Stimulated activated CD8-positive, alpha-beta memory T cell treated with anti-CD3 and anti-CD28 coated beads, Interleukin-4, amount 100 ng/mL, for 1 hour (primary cell): ENCODE measurements at places on chromosomes 1 and 21.

- DNase-seq = no peak
Measured at GRCh38 chr1:232980355-232980978, 30.1 kb downstream of the NTPCR start.

- DNase-seq = no peak
Measured at GRCh38 chr1:18512883-18513282, 32.2 kb downstream of the KLHDC7A start.

DNA sequence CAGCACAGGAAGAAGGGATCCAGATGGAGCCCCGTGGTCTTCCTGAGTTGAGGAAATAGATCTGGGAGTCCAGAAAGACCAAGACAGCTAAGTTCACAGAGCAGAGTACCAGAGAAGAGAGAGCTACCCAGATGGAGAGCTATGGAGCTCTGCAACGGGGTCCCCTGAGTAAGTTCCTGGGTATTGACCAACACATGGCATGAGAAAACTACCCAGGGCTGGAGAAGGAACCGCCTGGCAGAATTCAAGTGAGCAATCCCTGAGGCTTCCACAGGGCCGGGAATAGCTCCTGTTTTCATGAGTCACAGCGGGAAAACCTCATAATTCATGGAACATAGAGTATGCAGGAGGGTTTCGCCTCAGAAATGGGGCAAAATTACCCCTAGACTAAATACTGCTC lies 19.7 kb downstream of the STPG1 start:
- DNase-seq = no peak

DNA sequence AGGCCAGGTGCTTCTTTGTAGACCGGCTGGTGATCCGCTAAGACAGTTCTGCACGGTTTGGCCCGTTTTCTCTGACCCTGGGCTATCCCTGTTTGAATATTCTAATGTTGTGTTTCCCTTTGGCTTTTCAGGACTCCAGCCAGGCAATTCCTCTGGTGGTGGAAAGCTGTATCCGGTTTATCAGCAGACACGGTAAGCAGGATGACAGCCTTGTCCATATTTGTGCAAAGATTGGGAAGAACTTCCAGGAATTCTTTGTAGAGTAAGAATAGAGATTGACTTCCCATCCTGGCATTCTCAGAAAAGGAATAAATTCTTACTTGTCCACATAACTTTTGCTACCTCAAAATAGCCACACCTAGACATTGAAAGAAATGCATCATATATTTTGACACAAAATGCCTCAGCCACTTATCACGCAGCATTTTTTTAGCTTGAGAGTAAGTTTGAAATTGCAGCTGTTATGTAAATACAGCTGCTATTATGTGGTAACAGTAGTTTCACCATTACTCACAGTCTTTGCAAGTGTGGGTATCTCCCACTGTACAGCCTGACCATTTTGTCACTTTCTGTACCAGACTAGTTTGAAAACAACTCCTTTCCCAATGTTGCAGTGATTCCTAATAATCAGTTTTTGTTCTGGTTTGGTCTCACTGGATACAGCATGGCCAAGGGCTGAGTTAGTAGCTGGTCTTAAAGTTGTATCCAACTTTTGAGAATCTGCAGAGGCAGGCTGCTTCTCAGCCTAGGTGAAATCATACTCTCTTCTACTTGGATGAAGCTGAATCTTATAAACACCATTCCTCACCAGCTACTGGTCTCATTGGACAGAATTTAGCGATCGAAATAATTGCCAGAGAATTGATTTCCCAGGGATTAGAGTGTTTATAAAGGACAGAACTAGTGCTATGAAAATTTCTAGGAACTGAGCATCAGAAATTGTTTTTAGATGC lies 40.0 kb upstream of the IKBKE start:
- DNase-seq = no peak

DNA sequence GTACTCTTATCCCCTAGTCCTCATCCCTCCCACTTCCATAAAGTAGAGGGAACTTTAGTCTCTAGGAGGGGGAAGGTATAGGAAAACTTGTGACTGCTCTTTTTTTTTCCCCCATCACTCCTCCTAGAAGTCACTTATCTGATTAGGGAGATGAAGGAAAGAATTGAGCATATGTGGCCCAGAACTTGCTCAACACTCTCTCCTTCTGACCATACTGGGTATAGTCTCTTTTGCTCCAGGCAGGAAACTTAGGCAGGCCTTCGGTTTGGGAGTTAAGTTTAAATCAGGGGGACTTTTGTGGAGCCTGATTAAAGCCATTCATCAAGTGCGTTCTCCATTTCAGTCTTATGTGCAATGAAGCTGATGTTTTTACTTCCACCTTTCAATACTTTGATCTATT lies 5.8 kb downstream of the UBE2U start:
- no peak for DNase-seq

- DNase-seq = no peak
Measured at GRCh38 chr1:230919207-230919606, 50.9 kb upstream of the C1orf198 start.

DNA sequence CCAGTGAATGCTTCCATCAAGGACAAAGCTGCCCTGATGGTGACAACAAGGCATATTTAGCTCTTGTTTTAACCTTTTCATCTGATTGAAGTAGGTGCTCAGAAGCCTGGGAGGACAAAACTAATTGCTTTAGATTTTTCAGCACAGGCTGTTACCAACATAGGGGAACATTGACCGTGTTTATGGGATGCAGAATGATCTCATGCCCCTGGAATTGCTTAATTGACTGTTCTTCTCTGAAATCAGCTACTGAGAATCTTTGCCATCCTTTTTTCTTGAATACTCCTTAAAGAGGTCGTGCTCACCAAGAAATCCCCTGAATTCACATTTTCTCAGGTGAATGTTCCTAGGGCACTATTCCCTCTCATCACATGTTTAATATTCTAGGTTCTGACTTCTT lies 95.9 kb upstream of the CCDC190 start:
- DNase-seq = no peak

- DNase-seq = no peak
Measured at GRCh38 chr1:93178418-93178817, 1.8 kb downstream of the TMED5 start.

DNA sequence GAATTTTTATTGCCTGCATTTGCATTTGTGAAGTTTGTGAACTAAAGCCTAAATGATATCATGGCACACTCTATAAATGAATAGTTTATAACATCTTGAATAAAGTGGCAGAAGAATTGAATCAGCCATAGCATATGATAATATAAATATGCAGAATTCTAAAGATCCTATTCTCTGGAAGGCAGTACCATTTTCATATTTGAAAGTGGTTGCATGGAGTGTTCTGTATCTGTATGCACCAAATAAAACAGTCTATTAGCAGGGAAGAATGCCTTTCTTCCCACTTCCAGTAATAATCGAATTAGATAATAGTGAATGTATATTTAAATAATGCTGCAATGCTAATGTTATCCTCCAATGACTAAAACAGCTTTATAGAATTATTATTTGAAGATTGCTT lies 57.9 kb upstream of the TRIM67 start:
- DNase-seq = no peak

GRCh38 chr1:23370709-23371584 lies 1.3 kb upstream of the ZNF436 start:
- no peak for DNase-seq

DNA sequence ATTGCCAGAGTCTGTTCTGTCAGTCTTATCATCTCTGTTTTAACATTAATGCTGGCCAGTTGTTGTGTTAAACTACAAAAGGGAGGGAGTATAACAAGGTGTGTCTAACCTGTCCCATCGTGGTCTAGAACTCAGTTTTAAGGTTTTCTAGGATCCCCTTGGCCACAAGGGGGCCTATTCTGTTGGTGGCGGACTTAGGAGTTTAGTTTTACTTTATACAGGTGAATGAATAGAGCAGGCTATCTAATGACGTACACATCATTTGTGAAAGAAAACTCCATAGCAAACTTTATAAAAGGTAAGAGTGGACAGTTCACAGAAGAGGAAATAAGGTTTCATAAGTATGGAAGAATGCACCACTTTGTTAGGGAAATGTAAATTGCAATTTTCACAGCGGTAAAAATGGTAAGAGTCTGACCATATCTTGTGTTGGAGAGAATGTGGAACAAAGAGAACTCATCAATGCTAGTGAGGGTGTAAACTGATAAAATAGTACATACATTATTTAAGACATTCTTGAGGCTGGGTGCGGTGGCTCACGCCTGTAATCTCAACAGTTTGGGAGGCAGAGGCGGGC lies 2.5 kb upstream of the ATF6 start:
- no peak for DNase-seq
